Natural killer cell treated with Interleukin-12 subunit alpha and Interleukin-12 subunit beta and Interleukin-15 and Interleukin-18, amount 100 ng/mL, for 72 hours (primary cell): ENCODE measurements at places on chromosomes 4 and X.
A peak's percentile ranks its signal among the peaks of the same experiment; 100 is the strongest.

DNA sequence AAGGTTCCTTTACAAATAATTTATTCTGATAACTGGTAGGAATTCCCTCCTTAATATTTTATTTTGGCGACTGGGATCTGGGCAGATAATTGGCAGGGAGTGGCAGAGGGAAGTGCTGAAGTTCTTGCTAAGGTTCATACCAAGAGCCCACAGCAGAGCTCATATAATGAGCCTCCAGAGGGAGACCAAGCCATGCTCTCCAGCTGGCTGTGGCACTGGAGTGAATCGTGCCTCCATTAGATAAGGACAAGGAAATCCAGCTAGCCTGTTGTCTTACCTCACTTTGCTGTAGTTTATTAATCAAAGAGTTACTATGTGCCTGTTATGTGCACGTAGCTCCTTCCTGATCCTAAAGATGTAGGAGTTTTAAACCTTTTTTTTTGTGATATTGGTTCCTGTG is 1.3 kb downstream of the ASB12 start:
- no peak for DNase-seq

- no peak for DNase-seq
These were observed 250.5 kb downstream of the TECRL start for GRCh38 chr4:64158648-64159326.

- no peak for DNase-seq
These were observed 329.7 kb upstream of the GATB start for GRCh38 chr4:152090543-152090942.

DNA sequence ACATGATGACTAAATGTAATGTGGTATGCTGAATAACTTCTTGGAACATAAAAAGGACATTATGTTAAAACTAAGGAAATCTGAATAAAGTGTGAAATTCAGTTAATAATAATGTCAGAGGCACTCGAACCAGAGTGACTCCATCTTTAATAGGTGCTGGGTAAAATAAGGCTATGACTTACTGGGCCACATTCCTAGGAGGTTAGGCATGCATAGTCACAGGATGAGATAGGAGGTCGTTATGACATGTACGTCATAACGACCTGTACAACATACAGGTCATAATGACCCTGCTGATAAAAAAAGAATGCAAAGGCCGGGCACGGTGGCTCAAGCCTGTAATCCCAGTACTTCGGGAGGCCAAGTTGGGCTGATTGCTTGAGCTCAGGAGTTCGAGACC is 28.9 kb upstream of the OPHN1 start:
- no peak for DNase-seq

- DNase-seq = no peak
These were observed 210.4 kb downstream of the SPRY1 start for GRCh38 chr4:123606946-123607542.

DNA sequence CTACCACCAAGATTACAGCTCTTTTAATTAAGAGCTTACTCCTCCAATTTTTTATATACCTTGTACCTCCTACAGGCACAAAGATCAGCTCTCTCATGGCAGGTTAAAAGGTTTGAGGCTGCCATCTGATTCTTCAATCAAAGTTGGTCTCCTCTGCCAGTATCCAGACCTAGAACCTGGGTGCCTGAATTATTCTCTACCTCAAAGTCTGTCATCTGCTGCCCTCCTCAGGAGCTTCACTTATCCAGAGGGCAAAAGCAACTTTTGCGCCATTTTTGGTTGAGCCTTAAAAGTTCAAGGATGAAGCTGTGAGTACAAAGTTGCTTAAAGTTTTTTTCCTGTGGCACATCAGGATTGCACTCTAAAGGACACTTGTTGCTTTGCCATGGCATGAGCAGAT is 343.7 kb upstream of the PPP1R2C start:
- DNase-seq = no peak

- no peak for DNase-seq
These were observed 12.8 kb upstream of the TMSB4X start for GRCh38 chrX:12962041-12962504.

- no peak for DNase-seq
These were observed 29.3 kb upstream of the ABCG2 start for GRCh38 chr4:88187766-88188165.

- DNase-seq = no peak
These were observed 11.4 kb upstream of the RELL1 start for GRCh38 chr4:37697566-37697965.

DNA sequence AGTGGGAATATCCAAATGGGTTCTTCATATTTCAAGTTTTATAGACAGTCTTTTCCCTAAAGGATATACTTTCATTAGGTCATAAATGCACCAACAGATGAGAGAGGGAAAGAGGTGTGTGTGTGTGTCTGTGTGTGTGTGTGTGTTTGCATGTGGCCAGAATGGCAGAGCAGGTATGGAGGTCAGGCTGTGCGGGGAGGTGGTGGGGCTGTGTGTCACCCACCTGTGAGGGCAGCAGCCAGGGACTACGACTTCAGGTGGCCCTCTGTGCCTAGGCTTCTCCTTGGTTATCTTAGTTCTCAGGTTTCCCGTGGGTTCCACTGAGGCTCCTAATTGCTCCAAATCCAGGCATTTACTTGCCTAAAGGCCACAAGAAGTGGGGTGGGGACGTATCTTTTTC is 14.6 kb downstream of the HAND2 start:
- DNase-seq = no peak

DNA sequence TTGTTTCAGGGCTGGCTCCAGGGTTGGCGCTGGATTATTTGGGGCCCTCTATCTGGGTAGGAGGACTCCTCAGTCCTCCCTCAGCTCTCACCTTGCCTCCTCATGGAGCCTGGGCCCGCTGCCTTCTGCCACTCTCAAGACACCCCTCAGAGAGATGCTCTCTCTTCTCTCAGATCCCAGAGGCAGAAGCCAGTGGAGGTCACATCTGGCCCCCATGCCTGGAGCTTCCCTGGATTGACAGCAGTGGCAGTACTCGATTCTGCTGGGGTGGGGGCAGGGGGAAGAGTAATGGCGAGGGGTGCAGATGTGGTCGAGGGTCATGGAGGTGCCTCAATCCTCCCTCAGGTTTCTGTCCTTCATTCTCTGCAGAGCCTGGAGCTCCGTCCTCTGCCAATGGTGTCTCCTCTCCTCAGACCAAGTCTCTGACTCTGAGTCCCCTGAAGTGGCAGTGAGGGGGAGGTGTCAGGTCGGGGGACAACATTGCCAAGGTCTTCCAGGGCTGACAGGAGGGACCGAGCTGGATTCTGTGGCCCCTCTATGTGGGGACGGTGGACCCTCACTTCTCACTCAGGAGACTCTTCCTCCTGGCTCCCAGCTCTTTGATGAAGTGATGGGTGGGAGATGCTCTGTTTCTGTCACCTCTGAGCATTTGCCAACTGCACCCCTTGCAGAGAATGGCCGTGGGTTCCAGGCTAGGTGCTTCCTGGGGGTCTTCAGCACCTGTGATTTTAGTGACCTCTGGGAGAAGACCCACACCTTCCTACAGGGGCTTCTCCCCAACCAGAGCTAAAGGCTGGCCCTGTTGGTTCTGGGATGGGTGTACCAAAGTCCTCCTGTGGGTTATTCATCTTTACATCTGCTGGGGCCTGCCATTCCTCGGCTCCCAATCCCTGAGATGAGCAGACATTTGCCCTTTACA is 10.9 kb upstream of the HSFX1 start:
- no peak for DNase-seq

GRCh38 chr4:105895583-105896460 is 551 bp downstream of the NPNT start:
- DNase-seq = peak; percentile 61
